ENCODE measurements at places on chromosomes 4 and X.

GRCh38 chr4:173121076-173121561 lies 47.5 kb upstream of the GALNT7 start:
- no peak for DNase-seq

GRCh38 chr4:46894826-46895225 lies 14.2 kb downstream of the COX7B2 start:
- no peak for DNase-seq

GRCh38 chrX:10930151-10930550 lies 181.0 kb upstream of the HCCS start:
- DNase-seq: no peak

GRCh38 chr4:186628058-186628711 lies 72.8 kb upstream of the MTNR1A start:
- DNase-seq: no peak

DNA sequence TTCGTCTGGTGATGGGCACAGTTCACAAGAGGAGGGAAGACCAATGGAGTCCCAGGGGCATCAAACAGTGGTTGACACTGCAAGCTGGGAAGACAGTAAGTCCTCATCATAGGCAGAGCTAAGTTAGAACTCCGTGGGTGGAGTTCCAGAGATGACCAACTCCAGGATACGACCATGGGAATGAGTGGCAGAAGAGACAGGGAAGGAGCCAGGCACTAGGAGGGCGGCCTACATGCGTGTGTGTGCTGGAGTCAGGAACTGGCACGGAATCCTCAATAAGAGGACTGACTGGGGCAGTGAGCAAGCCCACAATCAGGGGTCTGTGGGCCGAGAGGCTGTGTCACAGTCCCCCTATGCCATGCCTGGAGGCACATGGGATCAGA lies 30.4 kb upstream of the IRAK1 start:
- no peak for DNase-seq

DNA sequence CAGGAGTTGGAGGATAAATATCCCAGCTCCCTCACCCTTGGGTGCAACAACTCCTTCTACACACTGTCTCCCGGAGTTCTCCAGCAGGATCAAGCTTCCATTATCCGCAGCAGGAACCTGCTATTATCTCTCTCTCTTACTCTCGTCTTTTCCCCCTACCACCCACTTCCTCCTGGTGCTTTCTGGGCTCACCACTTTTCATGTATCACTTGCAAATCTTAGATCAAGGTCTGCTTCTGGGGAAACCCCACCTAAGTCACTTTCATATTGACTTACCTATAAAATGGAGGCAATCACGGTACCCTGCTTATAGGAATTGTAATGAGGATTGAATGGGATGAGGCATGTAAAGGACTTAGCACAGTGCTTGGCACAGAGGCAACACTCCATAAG lies 589.5 kb downstream of the BCOR start:
- no peak for DNase-seq

DNA sequence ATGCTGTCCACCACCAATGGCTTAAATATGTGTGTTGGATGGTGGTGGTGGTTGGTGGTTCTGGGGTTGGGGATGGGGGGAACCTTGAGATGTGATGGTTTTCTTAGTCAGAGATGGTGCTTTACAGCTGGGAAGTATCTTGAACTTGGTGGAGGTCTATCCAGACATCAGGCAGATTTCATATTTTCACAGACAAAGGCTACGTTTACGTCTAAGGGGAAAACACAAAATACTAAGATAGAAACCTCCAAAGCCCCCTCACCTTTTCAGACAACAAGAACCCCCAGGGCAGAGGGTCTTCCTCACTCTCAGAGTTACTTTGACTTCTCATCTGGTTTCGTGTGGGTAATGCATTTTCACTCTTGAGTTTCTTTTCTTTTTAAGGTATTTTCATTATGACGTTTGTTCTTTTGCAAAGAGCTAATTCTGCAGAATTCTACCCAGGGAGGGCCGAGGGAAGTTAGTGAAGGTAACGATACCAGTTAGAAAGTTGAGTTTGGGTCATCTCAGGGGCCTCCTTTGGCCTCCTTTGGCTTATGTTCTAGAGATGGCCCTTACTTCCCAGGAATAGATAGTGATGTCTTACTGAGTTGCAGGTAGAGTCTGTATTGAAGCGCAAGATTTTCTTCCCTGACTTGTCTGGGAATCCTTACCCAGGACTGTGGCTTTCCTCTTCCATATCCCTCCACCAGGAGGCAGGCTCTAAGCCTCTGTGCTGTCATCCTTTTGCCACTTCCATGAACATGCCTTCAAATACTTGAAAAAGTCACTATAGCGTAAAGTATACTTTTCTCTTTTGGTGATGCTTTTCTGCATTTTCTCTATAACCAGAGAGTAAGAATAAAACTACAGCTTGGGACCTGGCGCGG lies 31.9 kb downstream of the RHOH start:
- no peak for DNase-seq

DNA sequence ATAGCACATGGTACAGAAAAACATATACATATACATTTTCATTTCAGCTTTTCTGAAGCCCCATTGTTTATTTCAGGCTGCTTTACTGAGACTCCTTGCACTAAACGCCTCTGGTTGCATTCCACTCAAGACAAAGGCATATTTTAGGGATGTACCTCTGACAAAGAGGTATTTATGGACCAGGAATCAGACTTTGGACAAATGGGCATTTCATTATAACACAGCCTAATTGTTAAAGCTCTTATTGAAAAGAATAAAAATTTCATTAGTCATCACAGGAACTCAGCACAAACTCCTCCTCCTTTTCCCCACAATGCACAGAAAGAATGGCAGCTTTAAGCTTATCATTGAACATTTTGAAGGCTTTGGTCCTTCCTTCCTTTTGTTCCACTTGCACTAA lies 62.9 kb upstream of the UGT8 start:
- no peak for DNase-seq

- DNase-seq: no peak
Measured at GRCh38 chr4:113607998-113608397, 153.5 kb downstream of the CAMK2D start.

DNA sequence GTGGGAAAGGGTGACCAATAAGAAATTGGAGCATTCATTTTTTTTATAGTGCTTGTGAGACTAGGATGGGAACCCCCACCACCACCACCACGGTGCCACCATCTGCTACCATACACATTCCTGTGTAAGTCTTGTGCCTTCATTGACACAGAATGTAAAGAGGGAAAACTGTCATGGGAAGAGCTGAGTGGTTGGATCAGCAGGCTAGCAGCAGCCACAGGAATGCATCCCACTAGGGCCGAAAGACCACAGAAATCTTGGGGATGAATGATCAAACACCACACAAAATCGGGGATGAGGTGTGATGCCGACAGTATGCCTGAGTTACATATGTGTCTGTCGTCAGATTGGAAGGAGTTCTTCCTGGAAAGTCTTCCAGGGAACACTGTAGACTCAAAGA lies 69.2 kb downstream of the SRPX start:
- no peak for DNase-seq

DNA sequence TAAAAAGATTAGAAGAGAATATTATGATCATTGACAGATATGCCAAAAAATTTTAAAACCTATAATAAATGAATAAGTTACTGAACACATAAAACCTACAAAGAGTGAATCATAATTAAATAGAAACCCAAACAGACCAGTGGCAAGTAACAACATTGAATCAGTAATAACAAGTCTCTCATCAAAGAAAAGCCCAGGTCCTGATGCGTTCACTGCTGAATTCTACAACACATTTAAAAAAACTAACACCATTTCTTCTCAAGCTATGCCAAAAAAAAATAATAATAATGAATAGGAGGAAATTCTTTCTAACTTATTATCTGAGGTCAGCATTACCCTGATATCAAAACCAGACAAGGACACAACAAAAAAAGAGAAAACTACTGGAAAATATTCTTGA lies 30.6 kb downstream of the ACTRT1 start:
- no peak for DNase-seq

DNA sequence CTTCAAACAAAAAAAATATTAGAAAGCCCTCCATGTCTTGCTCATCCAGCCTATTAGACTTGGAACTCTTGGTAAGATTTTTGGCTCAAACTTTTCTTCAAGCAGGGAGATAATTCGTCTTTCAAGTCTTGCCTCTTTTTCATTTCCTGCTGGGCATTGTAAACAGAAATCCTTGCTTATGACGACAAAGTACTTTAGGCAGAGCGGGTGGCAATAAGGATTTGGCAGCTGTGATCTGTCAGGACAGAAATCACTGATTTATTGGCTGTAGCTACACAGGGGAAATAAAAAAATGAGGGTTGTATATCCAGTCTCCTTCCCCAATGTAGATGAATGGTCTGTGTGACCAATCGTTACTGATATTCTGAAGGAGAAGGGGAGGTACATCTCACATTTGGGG lies 121.6 kb downstream of the SLC4A4 start:
- DNase-seq: no peak

- no peak for DNase-seq
Measured at GRCh38 chrX:82742351-82742750, 765.7 kb upstream of the POU3F4 start.

DNA sequence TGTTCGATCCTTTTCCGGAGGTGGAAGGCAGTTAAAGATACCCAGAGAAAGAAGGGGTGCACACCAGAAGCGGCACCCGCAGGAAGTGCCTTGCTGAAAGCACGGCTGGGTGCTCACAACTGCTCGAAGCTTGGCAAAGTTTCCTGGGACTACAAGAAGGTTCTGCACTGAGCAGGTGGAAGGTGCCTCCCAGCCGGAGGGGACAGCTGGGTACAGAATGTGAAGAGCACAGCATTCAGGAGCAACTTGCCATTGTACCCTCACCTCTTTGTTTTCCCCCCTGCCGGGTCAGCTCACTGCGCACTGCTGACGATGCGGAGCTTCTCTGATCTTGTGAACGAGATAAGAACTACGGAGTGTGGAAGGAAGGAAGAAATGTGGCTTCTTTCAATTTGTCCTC lies 289.2 kb downstream of the FBXW7 start:
- no peak for DNase-seq

DNA sequence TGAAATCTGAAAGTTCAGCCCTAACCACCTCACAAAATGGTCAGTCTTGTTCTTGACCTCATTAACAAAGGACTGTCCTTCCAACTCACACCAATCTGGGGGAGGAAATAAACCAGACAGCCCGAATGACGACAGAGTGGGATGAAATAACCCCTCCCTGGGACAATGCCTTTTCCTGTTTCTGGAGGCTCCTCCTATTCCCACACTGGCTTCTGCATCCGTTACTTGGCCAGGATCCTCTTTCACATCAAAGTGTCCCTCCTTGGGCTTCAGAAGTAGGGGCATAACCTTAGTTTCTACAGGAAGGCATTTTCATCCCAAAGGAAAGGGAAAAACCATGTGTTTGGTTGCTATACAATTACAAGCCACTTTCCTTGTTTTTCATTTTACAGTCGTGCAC lies 59.8 kb upstream of the RPL34 start:
- no peak for DNase-seq

DNA sequence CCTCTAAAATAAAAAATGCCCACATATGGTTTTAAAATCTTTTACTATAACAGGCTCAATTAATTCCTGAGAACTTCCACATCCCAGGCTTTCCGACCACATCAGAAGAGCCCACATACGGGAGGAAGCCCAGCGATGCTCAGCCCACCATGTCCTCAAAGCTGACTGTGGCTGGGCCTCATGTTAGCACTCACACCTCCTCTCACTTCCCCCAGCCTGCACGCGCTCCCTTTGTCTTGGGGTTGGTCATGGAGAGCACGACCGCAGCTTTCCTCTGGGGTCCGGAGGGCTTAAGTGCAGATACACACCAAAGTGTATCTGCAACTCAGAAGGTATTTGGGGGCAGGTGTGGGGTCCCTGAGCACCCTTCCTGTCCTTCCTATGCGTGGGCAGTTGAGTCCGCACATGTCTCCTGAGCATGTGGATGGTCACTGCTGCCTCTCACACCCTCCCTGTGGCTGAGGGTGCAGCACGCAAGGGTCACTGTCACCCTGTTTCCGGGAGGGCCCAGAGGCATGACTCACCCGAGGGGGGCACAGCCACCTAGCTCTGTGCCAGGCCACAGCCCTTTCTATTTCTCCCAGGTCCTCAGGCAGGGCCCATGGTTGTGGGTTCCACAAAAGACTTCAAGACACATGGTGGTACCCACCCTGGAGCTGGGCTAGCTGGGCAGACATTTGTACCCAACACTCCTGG lies 21.2 kb downstream of the WDR1 start:
- DNase-seq: no peak

All from vagina (tissue), 2 donors.